Ascending aorta (tissue), 2 donors: ENCODE measurements at places on chromosomes 16 and 17.

DNA sequence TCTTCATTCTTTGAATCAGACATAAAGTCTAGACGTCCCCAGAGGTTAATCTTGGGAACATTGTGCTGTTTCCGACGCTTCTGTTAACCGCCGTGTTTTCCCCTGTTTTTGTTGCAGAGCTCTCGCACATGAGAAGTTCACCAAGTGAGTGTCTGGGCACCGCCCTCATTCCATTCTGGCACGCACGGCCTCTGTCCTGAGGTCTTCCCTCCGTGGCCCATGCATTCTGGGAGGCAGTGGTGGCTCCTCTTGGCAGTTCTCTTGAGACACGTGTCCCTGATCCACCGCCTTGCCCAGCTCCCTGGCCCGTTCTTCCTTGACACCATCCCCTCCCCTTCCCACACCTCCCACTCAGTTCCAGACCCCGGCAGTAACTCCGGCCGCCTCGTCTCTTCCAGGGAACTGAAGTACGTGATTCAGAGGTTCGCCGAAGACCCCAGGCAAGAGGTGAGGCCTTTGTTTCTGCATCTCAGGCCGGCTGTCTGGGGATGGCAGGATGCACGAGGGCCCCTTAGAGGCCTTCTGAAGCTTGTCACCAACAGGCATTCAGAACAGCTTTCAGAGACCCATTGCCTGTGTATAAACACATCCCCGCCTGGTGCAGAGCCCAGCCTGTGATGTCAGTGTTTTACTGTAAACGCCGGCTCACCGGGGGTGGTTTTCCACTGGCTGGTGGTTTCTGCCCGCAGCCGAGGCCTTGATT, 85.9 kb upstream of the PLCG2 start:
- DNase-seq: no peak
- no peak overlapping the region for H3K4me3 ChIP-seq
- H3K36me3 ChIP-seq: peaks cover 19% of the 10 kb centered on the region
- no peaks in the 10 kb centered on the region for H3K4me1 ChIP-seq
- no peaks in the 10 kb centered on the region for H3K27me3 ChIP-seq

DNA sequence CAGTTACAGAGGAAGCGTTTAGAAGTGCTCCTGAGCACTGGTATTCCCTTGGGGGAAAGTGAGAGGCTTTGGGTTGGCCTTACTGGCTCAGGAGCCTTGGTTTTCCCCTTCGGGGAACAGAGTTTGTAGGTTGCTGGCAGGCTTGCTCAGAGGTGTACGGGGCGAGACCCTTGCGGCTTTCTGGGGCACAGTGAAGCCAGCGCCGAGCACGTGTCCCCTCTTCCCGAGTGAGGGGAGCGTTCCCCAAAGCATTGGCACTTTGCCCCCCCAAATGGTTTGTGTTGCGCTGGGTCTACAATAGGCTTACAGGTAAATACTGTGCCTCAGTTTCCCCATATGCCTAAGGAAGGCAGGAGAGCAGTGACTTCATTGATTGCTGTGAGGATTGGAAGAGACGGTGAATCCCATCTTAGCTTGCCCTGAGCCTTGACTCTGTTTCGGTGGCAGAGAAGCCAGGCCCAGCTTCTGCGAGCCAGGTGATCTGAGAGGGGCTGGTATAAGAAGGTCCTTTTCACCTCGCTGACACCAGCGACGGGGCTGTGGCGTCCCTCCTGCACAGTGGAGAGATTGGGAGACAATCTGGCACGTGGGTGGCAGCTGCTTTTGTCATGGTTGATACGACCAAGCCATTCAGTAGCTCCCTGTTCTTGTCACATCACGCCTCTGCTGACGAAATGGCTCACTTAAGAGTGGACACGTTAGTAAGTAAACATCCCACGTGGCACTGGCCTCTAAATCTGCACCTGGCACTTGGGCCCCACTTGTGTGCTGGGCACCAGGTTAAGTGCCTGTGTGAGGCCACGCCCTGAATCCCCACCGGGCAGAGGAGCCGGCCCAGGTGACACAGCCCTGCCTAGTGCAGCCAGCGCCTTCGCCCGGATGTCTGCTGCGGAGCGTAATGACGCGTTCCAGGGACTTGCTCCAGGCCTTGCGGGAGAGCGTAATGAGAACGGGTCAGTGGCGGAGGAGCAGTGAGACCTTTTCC, 55.0 kb downstream of the MEAK7 start:
- H3K27ac ChIP-seq: no peak overlapping the region
- no peak for DNase-seq
- no peaks in the 10 kb centered on the region for H3K36me3 ChIP-seq
- no peaks in the 10 kb centered on the region for H3K27me3 ChIP-seq

- peaks cover 37% of the 10 kb centered on the region for H3K36me3 ChIP-seq
- H3K27ac ChIP-seq: peak overlapping the region; percentile 39
- DNase-seq: no peak
- no peaks in the 10 kb centered on the region for H3K4me1 ChIP-seq
Observed at GRCh38 chr17:20998571-20999043, 44.2 kb downstream of the USP22 start.

- no peak for DNase-seq
- no peaks in the 10 kb centered on the region for H3K36me3 ChIP-seq
- no peak overlapping the region for H3K4me3 ChIP-seq
- no peaks in the 10 kb centered on the region for H3K27me3 ChIP-seq
- no peak overlapping the region for H3K27ac ChIP-seq
Observed at GRCh38 chr17:17669580-17670235, 11.6 kb upstream of the RAI1 start.

GRCh38 chr17:20721171-20721570, 141.6 kb downstream of the CDRT15L2 start:
- DNase-seq: no peak
- no peak overlapping the region for H3K4me3 ChIP-seq
